ENCODE measurements at places on chromosomes 11 and 22. TPM values are rescaled to one million over a fixed set of nuclear protein-coding genes. Genes with fewer than 3 reads are reported as not detected.

GRCh38 chr11:134524201-134524600, 112.2 kb upstream of the B3GAT1 start:
- no peak for DNase-seq

DNA sequence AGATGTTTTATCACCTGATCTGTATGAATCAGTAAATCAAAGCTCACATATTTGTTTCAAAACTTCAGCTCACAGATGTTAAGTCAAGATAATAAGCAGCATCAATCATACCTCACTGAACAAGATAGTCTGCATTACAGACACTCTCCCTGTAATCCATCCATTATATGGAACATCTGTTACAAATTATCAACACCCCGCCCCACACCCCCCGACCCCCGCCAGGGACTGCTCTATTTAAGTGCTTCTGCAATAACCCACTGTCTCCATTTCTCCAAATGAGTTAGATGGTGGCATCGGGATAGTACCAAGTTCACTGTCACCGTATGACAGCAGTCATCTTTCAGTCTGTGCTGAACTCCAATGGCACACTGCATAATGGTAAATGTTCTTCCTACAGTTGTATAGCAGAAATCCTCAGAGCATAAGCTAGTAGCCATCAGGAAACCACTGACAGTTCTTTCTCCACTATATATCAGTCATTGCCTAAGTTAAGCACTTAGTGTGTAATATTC, 447.0 kb upstream of the ARHGAP42 start:
- DNase-seq, result no peak

- DNase-seq, result no peak
Measured at GRCh38 chr11:123588864-123589262, 65.6 kb downstream of the SCN3B start.

GRCh38 chr22:47696776-47697175, 934.3 kb downstream of the TBC1D22A start:
- DNase-seq, result no peak

DNA sequence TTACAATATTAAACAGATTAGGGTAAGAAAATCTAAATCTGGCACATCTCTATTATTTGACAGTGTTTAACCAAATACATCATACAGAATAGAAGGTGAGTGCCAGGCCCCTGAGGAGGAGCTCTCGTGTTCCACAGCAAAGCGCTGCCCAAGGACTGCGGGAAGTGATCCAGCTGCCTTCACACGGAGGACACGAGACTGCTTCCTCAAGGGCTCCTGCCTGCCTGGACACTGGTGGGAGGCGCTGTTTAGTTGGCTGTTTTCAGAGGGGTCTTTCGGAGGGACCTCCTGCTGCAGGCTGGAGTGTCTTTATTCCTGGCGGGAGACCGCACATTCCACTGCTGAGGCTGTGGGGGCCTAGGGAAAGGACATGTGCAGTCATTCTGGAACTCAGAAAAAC, 71.1 kb downstream of the NCAPD3 start:
- no peak for DNase-seq

- no peak for DNase-seq
Measured at GRCh38 chr11:20116825-20117224, 43.5 kb downstream of the DBX1 start.

The EFCAB6 gene
- 0.31 TPM for total RNA-seq

The CCDC188 gene
- not detected for total RNA-seq

- DNase-seq, result peak; percentile 33
Measured at GRCh38 chr11:26297189-26297975, 34.5 kb upstream of the ANO3 start.

DNA sequence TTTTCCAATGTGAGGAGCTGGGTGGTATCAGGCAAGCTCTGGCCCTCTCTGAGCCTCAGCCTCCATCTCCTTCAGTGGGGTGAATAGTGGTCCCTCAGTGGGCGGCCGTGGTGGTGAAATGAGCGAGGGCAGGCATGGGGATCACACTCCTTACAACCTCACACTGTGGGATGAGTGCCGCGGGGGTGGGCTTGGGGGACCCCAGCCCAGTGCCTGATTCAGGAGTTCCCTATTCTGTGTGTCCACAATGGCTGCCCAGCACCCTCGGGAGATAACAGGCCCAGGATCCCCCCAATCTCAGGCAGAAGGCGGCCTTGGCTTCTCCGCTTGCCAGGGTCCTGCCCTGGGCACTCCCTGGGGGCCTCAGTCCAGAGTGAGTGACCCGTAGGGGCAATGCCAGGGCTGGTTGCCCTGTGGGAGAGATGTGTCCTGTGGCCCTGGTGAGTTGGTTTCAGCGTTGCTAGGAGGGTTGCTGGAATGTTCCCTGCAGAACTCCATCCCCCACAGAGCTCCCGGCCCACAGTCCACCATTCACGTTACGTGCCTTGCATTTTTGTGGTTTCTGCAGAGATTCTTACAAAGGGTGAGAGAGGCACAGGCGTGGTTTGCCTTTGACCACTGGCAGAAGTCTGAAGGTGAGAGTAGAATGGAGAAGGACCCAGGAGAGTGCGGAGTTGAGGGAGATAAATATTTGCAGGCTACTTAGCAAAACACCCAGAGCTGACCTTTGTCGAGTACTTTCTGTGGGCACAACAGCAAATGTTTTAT, 2.9 kb downstream of the ALDH3B1 start:
- DNase-seq, result no peak

- peak; percentile 57 for DNase-seq
Measured at GRCh38 chr11:126185259-126186024, 26.0 kb downstream of the RPUSD4 start.

- DNase-seq, result no peak
Measured at GRCh38 chr11:74819400-74819799, 70.8 kb downstream of the RNF169 start.

GRCh38 chr11:2510626-2511402, 66.0 kb downstream of the KCNQ1 start:
- DNase-seq, result peak; percentile 39

DNA sequence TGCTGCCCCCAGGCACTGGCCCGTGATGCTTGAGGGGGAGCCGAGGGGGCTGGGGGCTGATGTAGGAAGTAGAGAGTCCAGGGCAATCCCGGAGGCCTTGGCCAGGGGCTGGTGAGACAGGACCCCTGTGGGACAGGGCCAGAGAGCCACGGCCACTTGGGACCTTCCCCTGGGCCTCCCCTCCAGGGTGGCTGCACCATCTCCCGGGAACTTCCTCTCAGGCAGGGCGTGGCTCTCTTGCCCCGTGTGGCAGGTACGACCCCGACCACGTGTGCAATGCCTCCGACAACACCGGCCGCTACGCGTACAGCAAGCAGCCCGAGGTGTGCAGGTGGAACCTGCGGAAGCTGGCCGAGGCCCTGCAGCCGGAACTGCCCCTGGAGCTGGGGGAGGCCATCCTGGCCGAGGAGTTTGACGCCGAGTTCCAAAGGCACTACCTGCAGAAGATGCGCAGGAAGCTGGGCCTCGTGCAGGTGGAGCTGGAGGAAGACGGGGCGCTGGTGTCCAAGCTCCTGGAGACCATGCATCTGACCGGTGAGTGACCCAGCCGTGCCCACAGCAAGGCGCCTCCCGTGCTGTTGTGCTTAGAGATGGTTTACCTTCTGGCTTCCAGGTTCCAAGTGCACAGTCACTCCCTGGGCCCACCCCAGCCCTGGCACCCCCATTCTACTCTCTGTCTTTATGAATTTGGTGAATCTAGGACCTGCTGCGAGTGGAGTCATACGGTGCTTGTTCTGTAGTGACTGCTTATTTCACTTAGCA, 9.7 kb downstream of the SELENOO start:
- DNase-seq, result no peak

GRCh38 chr11:8933931-8934330, 1.2 kb upstream of the C11orf16 start:
- DNase-seq, result peak; percentile 51

GRCh38 chr11:31797190-31798056, 13.7 kb downstream of the PAX6 start:
- DNase-seq, result peak; percentile 50

GRCh38 chr22:21033895-21034294, 1.5 kb upstream of the SLC7A4 start:
- peak; percentile 6 for DNase-seq

GRCh38 chr22:37416827-37417226, 10.5 kb downstream of the ELFN2 start:
- no peak for DNase-seq

GRCh38 chr22:19118329-19118880, 3.8 kb downstream of the DGCR2 start:
- no peak for DNase-seq

DNA sequence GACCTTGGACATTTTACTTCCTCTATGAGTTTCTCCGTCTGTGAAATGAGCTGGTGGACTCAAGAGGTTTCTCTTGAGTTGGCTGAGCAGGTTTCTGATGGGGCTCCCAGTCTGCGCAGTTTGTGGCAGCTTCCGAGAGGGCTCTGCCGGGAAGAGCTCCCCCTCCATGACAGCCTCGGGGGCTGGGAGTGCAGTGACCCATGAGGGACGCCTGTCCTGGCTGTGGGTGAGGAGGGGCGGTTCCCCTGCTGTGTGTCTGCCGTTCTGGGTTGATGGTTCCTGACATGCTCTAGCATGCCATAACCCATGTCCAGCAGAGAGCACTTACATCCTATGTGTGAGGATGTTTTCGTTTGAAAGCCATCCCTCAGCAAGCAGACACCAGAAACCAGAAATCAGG, 14.8 kb downstream of the CSF2RB start:
- peak; percentile 36 for DNase-seq

- DNase-seq, result no peak
Measured at GRCh38 chr11:21109341-21109740, 440.0 kb downstream of the NELL1 start.

The KDM4E gene
- total RNA-seq, result not detected

DNA sequence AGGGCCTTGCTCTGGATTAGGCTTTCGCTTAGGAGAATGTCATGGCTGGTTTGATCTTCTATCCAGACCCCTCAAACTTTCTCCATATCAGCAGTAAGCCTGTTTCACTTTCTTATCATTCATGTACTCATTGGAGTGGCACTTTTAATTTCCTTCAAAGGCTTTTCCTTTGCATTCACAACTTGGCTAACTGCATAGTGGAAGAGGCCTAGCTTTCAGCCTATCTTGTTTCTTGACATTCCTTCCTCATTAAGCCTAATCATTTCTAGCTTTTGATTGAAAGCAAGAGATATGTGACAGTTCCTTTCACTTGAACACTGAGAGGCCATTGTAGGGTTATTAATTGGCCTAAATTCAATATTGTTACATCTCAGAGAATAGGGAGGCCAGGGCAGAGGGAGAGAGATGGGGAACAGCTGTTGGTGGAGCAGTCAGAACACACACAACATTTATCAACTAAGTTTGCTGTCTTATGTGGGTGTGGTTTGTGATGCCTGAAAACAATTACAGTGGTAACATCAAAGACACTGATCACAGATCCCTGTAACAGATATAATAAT, 37.7 kb upstream of the APOBEC3A start:
- DNase-seq, result no peak

The KCNK4 gene
- not detected for total RNA-seq

The TPBGL gene
- total RNA-seq, result not detected
